ENCODE measurements at places on chromosomes 11 and 22.
A peak's percentile ranks its signal among the peaks of the same experiment; 100 is the strongest.

- peak; percentile 32 for DNase-seq
Observed at GRCh38 chr22:30015846-30016245, 64.4 kb upstream of the HORMAD2 start.

DNA sequence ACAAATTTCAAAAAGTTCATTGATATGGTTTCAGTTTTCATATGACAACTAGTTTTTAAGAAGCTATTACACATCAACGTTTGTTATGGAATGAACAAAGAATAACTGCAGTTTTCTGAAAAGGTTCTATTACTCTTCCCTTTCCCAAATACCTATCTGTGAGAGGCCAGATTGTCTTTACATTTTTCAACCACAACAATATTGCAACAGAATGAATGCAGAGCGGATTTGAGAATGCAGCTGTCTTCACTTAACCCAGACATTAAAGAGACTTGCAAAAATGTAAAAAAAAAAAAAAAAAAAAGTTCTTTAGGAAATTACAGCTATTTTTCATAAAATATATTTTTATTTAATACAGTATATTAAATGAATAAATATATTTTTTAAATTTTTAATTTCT is 250.8 kb downstream of the DDX10 start:
- no peak for DNase-seq

DNA sequence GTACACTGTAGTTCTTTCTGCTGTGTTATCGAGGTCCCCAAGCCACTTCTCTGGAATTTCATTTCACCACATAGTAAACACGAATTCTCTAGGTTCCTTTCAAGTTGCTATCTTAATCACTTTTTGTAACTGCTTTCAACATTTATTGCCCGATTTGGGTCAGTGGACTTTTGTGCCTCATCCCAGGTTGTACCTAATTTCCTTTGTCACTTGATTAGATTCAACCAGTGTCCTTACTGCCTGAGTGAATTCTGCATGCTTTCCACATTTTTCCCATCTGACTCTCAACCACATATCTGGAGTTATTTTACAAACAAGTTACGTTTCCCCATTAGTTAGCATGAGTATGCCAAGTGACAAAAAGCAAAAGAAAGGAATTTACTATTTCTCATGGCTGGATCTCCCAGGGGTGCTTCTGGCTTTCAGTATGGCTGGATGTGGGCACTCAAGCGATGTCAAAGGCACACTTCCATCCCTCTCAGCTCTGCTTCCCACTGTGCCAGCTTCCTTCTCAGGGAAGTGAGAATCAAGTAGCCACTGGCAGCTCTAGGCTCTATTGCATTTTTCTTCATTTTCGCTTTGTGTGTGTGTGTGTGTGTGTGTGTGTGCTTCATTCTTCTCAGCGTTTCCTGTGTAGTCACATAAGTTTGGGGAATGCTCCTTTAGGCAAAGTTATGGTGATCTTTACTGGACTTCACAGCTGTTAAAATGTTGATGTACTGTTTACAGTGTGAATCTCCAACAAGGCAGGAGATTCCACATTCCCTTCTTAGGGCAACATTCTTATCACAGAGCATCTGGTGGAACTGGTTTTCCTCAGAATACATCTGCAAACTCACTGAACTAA is 128.9 kb downstream of the DBX1 start:
- DNase-seq = peak; percentile 97

- DNase-seq = no peak
Observed at GRCh38 chr22:27792452-27793161, 8.9 kb downstream of the MN1 start.

DNA sequence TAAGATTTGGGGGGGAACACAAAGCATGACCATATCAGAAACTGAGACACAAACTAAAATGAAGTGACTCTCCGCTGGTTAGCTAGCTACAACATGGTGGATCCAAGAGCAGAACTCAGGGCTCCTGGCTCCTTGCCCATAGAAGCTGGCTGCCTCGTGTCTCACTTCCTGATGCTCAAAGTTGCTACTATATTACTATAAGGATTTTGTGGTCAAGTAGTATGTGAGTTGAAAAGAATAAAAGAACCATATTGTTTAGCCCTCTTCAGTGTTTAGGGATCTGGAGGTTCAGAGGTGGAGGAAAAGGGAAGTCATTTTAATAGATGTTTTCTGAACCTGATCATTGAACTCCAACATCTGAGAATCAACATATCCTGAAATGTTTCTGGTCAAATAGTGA is 16.9 kb upstream of the SIK2 start:
- DNase-seq = no peak

GRCh38 chr11:81913793-81914192 is 819.9 kb downstream of the FAM181B start:
- no peak for DNase-seq

GRCh38 chr11:131203040-131203439 is 167.4 kb upstream of the NTM start:
- no peak for DNase-seq

DNA sequence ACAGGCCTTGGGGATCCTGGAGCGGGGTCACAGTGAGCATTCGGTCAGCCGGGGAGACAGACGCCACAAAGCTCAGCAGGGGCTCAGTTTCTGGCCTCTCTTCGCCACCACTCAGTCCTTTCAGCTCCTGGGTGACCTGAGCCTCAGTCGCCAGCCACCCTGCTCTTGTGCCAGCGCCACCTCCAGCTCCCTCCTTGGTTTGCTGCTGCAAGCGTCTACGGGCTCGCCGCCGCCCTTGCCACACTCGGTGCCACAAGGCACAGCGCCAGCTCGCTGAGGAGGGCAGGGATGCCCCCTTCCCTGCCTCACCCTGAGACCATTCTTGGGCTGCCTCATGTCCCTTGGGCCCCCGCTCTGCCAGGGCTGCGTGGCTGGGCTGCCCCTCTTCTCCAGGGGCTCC is 1.5 kb upstream of the EEF1G start:
- DNase-seq = no peak

- DNase-seq = no peak
Observed at GRCh38 chr11:68396516-68396915, 64.0 kb upstream of the PPP6R3 start.

DNA sequence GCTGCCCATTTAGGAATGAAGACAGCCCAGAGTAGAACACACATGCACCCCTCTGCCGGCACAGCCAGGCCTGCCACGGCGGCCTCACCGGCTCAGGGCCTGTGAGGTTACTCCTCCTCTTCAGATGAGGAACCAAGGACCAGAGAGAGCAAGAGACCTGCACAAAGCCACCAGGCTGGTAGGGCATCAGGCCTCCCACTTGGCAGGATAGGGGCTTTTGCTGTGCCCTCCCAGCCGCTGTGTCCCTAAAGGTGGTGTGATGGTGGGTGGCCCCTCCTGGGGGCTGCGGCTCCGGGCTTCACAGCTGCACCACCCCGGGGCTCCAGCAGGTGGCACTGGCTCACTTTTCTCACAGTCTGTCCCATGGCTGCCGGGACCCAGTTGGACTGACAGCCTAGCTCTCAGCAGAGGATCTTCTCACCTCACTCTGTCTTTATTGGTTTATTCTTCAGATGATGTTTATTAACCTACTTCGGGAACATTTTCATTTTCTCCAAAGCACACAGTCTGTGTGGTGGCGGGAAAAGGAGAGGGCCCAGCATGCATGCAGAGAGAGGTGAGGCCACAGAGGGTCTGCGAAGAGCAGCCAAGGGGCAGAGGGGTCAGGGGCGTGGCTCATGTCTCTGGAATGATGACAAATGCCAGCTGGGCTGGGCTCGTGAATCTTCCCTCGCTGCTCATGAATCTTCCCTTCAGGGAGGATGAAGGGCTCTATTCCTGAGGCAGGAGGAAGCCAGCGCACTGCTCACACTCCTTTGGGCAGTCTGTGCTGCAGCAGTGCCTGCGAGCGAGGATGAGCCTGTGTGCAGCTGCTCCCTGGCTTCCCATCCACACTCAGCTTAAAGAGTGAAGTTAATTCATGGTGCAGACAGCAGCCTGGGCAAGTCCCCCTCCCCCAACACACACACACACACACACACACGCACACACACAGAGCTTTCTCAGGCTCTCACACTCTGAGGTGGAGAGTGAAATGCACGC is 101.1 kb upstream of the PITPNB start:
- DNase-seq = peak; percentile 42

DNA sequence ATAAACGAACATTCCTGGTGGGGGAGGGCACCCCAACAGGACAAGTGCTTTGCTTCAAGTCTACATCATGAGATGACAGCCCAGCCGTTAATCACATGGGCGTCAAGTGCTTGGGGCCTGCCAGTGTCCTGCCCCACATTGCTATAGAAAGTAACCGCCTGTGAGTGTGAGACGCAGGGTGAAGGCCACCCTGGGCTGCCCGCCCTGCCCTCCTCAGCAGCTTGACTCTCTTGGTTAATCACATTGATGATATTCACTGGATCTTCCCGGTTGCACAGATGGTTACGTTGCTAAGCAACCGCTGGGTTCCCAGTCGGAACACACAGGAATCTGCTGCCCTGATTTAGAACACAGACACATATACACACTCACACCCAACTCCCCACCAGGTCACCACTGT is 79.3 kb downstream of the CTTN start:
- DNase-seq = no peak

GRCh38 chr11:95920460-95921105 is 3.3 kb downstream of the MTMR2 start:
- no peak for DNase-seq

DNA sequence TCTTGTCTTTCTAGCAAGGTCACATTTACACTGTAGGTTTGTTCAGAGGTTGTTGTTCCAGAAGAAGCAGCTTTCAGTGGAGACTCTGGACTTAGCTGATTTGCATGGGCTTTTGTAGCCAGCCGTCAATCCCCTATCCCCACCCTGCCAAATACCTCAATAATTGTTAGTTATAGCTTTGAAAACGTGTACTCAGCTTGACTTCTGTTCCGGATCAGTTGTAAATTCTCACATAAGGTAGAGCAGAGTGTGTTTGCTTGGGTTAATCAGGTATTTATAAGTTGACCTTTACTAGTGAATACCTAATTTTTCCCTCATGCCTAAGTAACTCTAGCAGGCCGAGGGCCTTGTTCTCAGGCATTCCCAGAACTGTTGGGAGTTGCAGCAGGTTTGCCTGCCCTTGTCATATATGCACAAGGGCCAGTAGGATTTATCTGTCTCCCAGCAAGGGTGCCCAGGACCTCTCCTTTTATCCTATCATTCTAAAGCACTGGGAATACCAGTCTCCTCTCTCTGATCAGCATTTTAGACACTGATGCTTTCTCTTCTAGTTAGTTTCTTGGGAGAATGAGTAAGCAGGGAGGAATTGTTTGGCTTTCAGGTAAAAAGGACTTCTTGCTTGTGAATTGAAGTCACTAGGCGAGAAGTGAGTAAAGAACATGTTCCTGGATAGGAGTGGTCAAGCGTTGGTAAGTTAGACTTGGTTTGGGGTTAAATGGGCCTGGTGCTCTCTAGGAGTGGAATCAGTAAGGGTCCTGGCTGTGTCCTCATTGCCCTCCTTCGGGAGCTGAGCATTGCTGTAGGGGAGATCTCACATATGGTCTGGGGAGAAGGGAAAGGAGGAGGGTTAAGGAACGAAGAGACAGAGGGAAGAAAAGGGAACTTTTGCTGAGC is 22.1 kb downstream of the STIM1 start:
- DNase-seq = peak; percentile 73

Data from kidney glomerular epithelial cell (primary cell).